ENCODE measurements at places on chromosomes 16 and 17.
A peak's percentile ranks its signal among the peaks of the same experiment; 100 is the strongest.

DNA sequence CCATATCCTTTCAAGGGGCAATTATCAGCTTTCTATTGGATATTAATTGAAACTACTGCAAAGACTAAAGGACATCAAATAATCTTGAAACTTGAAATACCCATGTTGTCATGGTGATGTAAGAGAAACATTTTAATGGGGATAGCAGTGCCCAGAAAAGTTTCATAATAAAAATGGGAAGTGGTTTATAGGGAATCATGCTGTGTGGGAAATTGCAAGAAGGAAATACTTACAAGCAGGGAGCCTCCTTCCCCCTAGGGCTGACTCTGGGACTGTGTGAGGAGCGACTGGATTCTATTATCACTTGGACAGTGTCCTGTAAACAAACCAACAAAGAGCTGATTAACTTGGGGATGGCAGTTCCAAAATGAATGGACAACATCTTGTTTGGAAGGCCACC lies 1393.1 kb upstream of the GOT2 start:
- DNase-seq, result no peak

DNA sequence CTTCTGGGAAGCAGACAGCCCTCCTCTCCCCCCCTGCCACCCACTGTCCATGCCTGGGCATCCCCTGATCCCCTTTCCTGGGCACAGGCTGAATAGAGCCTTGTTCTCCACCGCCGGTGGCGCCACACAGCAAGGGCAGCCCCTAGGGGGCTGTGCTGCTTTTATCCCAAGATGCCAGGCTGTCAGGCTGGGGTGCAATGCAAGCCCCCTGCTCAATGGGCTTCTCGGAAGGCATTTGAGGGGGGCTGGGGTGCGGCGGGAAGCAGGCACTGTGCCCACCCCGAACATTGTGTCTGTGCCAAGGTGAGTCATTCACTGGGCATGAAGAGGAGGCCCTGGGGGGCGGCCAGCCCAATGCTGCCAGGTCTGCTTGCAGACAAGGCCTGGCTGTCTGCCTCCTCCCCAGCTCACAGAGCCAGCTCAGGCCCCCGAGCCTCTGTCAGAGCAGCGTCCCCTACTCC lies 1.5 kb upstream of the GFAP start:
- no peak for DNase-seq

DNA sequence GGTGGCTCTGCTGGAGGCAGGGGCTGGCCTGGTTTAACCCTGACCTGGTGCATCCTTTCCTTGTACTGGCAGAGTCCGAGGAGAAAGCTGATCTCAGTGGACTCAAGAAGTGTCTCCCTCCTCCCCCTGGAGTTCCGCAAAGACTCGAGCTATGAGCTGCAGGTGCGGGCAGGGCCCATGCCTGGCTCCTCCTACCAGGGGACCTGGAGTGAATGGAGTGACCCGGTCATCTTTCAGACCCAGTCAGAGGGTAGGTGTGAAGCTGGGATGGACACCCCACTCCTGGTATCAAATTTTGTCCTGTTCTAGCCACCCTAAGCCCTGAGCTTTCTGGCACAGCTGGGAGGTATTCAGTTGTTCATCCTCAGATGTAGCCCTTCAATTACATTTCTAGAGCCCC lies 42.5 kb downstream of the IL21R start:
- DNase-seq, result no peak

- no peak for DNase-seq
These were observed 8.0 kb downstream of the HSD11B2 start for GRCh38 chr16:67438824-67439393.

GRCh38 chr16:83315271-83315670 lies 492.5 kb upstream of the HSBP1 start:
- DNase-seq, result no peak

GRCh38 chr17:58786586-58787295 lies 31.1 kb downstream of the PPM1E start:
- DNase-seq, result peak; percentile 3

DNA sequence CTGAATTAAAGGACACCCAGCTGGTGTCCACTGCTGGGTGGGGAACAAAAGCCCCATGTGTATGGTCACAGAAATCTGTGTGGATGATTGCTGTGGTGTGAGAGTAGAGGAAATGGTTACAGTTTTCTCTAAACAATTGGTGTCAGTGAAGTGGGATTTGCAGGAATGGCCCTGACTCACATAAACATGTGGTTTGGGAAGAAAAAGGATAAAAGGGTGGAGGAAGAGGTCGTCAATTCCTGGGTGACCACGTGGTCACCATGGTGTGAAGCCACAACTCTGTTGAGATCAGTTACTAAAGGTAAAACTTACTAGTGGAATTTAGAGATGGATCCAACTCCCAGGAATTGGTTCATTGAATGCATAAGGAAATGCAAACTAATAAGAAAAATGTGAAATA lies 3.6 kb upstream of the TUBG2 start:
- DNase-seq, result no peak

DNA sequence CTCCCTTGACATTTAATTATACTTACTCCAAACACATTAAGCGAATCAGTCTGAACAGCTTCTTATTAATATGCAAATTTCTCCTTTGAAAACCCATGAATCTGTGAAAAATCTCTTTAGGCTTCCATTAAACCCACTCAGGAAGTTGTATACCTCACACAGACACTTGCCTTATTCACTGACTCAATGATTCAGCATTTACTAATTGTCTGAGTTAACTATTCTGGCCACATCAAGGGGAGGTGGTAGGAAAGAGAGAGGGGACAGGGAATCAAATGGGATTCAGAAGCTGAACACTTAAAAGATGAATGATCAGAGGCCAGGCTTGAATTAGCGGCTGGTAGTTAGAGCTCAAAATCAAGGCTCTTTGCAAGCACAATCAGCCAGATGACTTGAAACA lies 70.0 kb downstream of the HS3ST3A1 start:
- no peak for DNase-seq

DNA sequence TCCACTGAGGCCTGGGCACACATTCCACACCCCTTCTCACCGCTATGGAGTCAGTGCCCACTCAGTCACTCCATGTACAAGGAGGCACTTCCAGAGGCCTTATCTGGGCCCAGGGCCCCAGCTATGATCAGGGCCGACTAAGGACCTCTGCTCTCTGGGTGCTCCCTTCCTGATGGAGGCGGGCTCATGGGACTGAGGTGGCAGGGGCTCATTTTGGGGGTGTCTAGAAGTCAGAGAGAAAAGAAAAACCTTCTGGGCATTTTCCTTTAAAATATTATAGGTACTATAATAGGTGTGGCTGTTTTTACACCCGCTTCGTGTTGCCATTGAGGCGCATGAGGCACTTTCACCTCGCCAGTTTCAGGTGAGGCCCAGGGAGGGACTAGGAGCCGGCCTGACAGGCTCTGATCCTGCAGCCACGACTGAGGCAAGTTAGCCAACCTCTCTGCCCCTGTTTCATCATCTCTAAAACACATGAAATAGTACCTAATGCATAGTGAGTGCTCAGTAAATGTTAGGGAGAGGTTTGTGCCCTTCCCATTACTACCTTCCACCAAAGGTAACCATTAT lies 14.4 kb downstream of the B9D1 start:
- DNase-seq, result no peak

Data from dermis microvascular lymphatic vessel endothelial cell (primary cell).